ENCODE measurements at places on chromosomes 5 and 9.

- DNase-seq = no peak
Observed at GRCh38 chr5:164433106-164433870, 927.9 kb downstream of the MAT2B start.

DNA sequence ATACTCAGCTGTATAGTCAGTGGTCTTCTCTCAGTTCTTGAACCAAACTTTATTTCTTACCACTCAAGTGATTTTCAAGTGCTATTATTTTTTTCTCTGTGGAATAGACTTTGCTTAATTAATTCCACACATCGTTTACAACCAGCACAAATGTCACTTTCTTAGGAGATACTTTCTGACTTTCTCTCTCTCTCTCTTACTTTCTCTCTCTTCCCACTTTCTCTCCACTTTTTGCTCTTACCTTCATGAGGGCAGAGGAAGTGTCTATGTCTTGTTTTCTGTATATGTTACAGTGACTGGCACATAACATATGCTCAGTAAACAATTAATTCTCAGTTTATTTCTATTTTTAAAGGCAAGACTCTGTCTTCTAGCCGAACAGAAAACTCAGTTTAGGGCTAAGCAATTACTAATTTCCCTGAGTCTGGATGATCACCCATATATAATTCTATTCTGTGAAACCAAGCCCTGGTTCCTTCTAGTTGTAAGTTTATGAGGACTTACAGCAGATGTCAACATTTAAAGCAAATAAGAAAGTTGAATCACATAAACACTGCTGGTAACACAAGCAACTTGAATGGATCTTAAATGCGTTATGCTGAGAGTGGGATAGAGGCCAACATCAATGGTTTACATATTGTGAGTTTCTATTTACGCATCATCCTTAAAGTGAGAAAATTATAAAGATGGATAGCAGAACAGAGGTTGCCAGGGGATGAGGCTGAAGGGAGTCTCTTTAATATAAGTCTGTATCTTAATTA lies 791.4 kb downstream of the MTRR start:
- DNase-seq = no peak

- no peak for DNase-seq
Observed at GRCh38 chr5:43636076-43636475, 33.1 kb downstream of the NNT start.

DNA sequence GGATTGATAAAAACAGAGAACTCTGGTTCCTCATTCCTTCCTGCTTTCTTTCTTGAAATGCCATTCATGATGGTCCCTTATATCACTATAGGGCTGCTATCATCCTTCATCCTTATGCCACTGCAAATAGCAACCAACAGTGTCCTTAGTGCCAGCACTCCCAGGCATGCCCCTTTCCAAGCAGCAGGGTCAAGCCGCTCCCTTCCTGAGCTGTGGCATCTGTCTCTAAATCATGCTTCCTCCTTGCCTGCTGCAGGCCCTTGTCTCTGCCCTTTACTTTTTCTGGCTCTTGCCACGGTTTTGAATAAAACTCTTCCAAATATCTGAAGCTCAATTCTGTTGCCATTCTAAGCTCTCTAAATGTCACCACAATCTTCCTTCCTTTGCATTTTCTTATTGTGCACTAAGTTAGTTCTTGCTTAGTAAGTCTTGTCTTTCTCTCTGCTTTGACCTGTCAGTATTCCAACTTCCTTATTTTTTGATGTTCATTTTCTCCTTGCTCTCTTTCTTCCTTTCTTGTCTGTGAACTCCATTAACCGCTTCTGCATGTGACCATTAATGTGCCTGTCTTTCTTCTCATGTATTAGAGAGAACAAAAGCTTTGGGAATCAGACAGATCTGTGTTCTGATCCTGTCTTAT lies 19.9 kb downstream of the TLR4 start:
- no peak for DNase-seq

DNA sequence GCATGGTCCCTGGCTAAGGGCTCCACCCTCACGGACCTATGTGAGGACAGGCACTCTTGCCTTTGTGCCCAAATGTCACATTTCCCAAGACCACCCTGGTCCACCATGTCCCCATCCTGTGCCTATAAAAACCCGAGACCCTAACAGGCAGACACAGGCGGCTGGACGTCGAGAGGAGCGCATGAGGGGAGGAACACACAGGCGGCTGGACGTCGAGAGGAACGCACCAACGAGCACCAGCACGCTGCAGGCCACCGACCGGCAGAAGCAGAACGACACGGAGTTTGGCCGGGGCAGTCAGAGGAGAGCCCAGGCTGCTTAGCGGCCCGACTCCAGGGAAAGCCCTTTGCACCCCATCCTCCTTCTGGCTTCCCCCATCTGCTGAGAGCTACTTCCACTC lies 119.9 kb downstream of the ADAMTS2 start:
- DNase-seq = no peak

- DNase-seq = no peak
Observed at GRCh38 chr9:5838884-5839571, 6.1 kb upstream of the ERMP1 start.

DNA sequence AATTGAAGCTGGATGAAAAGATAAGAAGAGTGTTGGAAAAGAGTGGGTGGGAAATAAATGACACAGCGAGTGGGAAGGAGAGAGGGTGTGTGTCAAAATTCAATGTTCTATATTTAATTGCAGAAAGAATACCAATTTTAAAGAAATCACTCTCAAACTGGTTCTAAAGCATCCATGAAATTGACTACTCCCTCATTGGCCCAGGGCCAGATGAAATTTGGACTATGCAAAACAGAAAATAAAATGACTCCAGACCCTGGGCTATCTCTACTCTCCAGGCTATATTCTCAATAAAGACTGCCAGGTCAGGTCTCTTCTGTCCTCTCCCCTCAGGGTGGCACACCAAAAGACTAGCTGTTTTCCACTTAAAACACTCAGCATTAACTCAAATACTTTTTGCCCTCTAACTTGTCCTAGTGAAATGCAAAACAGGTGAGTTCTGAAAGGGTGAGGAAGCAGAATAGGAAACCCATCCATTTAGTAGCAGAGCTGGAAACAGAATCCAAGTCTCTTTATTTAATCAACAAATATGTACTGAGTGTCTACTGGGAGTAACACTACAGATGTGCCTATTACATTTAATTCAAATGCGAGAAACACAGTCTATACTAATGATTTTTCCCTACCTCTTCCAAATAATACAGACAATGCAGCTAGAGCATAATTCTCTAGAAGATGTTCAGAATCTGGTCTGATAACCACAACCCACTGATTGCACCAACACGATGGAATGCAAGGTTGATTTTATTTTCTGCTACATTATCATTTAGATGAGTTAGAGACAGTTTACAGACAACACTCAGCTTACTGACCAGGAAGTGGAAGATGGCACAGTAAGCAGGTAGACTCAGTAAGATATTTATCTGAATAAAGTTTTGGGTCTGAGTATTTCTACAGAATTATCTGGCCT lies 42.1 kb downstream of the EFCAB9 start:
- peak; percentile 52 for DNase-seq

DNA sequence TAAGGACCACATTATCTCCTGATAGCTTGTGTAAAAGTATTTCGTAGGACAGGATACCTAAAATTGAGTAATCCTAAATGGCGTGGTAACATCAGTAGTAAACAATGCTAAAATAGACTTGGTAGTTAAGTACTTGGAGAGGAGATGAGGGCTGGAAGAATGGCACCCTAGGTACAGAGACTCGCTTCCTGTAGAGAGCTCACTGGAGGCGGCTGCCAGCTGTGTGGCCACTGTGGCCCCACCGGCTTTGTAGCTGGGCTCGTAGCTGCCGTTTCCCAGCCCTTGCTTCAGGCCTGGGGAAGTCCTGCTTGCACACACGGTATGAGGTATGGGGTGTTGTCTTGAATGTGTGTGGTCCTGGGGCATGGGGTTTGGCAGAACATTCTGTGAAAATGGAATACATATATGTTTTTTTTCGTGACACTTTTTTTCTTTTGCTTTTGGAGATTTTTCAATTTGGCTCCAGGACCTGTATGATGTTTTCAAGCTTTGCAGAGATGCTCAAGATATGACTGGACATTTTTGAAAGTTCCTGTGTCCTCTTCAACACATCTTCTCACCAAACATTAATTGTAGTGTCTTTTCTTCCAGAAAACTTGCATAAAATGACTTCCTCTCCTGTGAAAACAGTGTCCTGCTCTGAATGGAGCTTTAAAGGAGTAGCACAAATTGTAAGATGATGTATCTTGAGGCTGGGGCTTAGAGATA lies 58.0 kb downstream of the RCL1 start:
- no peak for DNase-seq

DNA sequence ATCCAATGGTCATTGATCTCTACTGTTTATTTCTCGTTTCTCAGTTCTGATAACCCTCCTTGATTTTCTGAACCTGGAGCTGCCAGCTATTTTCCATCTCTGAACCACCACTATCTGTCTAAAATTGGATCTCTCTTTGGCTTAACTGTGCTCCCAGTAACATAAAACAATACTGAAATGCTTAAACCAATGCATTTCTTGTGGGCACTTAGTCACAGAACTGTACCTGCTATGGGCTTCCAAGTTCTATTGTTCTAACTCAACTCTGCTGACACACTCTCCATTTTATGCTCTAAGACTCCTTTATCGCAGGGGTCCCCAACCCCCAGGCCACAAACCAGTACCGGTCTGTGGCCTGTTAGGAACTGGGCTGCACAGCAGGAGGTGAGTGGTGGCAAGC lies 120.6 kb downstream of the LHFPL2 start:
- DNase-seq = no peak

- DNase-seq = no peak
Observed at GRCh38 chr5:53490747-53491146, 10.3 kb downstream of the FST start.

DNA sequence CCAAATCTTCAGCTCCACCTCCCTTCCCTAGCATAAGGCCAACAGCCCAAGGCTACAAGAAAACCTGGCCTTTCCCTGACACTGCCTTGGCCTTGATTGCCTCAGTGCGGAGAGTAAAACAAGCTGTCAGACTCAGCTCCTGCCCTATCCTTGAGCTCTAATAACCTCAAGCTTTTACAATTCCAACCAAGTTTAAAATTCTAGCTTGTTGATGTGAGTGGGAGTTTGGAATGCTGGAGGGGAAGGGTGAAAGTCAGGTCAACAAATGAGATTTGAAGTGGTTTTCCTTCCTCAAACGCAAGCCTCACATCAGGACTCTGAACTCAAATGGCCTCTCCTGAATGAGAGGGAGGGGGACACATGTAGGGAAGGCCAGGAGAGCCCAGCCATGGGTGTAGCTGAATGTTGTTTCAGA lies 197.0 kb upstream of the VLDLR start:
- no peak for DNase-seq
